Dermis blood vessel endothelial cell (primary cell): ENCODE measurements at places on chromosomes 11 and 22. TPM values are rescaled to one million over a fixed set of nuclear protein-coding genes. Genes with fewer than 3 reads are reported as not detected.

DNA sequence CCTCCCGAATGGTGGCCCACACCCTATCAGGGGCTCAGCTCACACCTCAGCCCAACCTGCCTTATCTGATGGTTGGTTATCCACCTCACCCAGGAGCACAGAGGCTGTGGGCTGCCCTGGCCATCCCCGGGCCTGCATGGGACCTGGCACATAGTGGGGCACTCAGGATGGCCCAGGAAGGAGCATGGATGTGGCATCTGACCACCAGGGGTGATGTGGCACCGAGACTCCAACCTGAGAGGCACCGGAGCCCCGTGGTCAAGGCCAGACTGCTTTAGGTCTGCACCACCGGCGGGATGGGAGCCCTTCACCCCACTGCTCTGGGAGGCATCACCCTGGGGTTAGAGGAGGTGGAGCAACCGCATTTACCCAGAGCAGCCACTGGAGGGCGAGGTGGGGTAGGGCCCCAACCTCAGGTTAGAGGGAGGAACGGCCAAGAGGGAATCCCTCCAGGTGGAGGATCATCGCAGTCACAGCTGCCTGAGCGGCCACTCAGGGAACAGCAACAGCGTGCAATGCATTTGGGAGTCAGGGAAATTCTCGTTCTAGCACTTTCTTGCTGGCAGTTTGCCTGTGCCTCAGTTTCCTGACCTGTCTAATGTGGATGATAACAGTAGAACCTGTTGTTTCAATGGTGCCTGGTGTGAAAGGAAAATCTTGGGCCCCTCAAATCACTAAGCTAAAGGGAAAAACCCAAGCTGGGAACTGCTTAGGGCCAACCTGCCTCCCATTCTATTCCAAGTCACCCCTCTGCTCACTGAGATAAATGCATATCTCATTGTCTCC, 52.9 kb upstream of the CARS1 start:
- peak; percentile 67 for DNase-seq

- no peak for DNase-seq
These were observed 2.8 kb downstream of the WT1 start for GRCh38 chr11:32432565-32432964.

DNA sequence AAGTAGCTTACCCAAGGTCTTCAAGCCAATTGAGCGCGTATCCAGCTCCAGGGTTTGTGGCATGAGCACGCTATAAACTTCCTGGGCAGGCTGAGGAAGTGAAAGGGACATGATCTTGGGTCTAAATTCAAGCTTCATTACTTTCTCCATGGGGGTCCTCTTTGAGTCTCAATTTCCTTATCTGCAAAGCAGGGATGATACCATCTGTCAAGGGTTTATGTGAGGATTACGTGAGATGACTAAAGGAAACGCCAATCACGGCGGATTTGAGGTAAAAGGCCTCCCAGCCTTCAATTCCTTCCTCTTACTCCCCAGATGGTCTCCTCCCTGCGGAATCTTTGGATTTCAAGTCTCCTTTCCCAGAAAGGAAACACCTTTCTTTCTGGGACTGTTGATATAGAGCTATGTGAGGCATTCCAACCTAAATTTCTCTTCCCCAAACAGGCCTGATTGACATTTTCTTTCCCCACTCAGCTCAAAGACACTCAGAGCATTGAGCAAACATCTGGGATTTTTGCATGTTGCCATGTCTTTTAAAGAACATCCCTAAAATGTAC, 474.4 kb downstream of the INSC start:
- no peak for DNase-seq

DNA sequence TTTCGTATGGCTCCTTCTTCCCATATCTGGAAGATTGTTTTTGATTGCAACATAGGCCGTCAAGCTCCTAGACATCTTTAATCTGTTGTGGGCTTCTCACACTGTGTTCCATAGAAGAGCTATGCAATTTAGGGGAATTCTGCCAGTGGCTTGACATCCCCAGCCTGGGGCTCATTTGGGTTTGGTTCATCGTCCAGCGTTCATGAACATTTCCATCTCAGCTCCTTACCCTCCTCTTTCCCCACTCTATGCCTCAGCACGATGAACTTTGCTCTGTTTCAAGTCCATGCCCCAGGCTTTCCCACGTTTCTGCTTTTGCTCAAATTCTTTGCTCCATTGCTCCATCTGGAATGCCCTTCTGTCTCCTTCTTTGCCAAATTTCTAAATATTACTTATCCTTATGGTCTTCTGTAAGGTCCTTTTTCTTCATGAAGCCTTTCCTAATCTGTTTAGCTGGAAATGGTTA, 26.1 kb upstream of the CLMP start:
- DNase-seq: no peak

GRCh38 chr11:10197091-10197490, 96.9 kb downstream of the SBF2 start:
- DNase-seq: no peak

DNA sequence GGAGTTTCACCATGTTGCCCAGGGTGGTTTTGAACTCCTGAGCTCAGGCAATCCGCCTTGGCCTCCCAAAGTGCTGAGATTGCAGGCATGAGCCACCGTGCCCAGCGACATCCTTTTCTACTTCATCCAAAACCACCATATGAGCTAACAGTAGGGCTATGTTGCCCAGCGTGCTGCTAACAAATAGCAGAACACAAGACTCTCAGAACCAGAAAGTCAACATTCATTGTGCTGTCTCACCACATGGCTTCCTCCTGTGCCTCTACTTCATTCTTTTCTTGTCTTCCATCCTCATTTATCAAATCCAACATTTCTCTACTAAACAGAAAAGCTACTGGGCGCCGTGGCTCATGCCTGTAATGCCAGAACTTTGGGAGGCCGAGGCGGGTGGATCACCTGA, 12.0 kb upstream of the DENND5A start:
- no peak for DNase-seq

- no peak for DNase-seq
These were observed 17.5 kb upstream of the MYH9 start for GRCh38 chr22:36405221-36405661.

GRCh38 chr22:46584081-46584921, 35.9 kb upstream of the GRAMD4 start:
- no peak for DNase-seq

GRCh38 chr11:46984987-46985386, 48.4 kb downstream of the CSTPP1 start:
- no peak for DNase-seq

DNA sequence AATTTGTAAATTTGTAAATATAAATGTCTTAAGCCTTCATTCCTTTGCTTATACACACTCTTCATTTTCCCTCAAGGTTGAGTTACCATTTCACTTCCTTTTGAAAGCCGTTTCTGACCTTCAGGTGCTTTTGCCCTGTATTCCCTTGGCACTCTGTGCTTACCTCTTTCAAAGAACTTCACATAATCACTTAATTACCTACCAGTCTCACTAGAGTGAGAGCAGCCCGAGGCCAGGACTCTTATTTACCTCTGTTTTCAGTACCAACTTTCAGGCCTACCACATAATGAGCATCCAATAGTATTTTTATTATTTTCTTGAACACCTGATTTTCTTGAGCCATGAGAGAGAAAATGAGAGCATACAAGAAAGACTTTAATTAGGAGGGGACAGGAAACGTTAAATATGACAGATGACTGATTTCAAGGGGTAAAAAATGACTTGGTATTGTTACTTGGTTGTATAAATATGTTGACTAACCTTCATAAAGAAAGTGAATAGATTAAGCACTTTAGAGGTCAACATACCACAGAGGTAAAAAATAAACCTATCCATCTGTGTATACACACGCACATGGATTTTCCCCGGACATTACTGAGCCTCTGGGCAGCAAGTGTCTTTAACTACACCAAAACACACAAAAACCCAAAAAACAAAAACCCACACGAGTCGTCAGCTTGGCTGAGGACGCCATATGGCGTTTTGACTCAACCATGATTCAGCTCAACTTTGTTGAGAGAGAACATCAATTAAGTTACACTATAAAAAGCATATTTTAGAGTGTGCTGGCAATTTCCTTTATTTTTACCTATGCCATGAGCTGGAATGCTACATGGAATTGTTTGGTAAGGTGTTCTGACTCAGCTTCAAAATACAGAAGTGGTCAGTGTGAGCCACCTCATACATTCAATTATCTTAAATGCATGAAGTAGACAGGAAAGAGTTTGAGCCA, 7.6 kb downstream of the ATXN10 start:
- DNase-seq: peak; percentile 7

DNA sequence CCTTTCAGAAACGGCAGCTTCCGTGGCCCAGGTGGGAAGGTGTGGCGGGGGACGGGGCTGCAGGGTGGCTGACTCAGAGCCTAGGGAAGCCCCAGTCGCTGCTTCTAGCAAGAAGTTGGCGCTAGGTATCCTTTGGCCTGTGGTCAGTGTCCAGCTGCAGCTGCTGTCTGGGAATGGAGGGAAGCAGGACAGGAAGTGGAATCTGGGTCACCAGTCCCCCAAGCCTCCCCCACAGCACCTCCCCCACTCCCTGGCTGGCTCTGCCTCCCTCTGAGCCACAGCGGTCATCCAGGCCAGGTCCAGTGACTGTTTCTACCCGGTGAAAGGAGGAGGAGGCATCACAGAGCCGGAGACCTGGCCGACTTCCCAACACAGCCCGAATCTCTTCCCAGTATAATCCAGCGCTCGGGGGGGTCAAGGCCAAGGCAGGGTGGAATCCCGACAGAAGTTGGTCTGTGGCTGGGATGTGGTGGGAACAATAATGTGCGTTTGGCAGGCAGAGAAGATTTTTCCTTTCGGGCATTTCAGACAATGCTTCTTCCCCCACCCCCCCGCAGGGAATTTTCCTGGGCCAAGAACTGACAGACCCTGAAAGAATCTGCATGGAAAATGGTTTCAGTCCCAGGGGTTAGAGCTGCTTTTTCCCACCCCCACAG, 45.1 kb downstream of the C11orf96 start:
- peak; percentile 78 for DNase-seq

DNA sequence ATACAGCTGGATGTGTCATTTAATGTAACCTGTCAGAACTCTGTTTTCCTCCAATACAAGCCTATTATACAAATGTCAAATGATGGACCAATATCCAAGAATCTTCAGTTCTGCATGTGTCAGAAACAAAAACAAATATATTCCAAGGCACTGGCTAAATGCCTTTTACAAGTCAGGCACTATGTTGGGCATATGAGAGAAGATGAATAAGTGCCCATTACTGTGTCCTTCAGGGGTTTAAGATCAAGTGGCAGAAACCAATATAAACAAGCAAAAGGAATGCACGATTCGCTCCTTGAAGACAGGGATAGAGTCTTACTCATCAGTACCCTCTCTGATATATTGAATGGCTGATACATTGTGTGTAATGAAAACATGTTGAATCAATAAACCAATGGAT, 254.4 kb downstream of the TTC28 start:
- no peak for DNase-seq

GRCh38 chr11:32448232-32448631, 12.9 kb upstream of the WT1 start:
- DNase-seq: no peak

- DNase-seq: no peak
These were observed 154.3 kb upstream of the RASSF10 start for GRCh38 chr11:12854829-12855228.

GRCh38 chr11:6458352-6459098, 15.2 kb downstream of the TRIM3 start:
- no peak for DNase-seq

DNA sequence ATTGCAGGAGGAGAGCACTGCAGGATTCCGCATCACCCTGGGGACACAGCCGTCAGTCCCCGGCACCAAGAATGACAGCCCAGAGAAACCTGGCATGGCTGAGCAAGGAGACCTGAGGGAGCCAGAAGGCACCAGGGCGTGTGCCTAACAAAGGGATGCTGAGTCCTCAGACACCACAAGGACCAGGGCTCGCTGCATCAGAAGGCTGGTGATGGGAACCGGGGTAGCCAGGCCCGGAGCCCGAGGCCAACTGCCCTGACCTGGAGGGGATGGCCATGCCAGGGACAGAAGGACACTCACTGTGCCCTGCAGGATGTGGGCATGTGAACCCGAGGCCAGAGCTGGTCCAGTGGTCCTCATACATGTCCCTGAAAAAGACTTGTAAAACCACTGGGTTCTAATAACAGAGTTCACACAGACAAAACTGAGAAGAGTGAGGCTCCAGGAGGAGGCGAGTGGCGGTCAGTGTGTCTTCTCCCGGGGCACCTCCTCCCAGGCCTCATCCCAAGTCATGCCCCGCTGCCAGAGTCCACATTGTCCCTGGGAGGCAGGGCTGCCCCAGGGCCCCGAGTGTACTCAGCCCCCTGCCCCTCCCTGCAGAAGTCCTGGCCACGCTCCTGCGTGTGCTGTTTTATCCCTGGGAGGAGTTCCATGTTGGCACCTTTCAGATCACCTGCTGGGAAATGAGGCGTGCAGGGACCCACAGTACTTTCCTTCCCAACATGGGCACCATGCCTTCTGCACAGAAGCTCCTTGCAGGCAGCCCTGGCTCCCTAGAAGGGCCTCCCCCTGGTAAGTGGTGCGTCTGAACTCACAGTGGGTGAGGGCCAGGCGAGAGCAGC, 42.5 kb downstream of the TBX1 start:
- DNase-seq: no peak

GRCh38 chr11:10893714-10894151, 35.9 kb upstream of the ZBED5 start:
- no peak for DNase-seq

- peak; percentile 80 for DNase-seq
These were observed at the start of gene TRIM44 for GRCh38 chr11:35662649-35663407. TRIM44 (plus strand) TSS chr11:35662775; CDS start chr11:35663112, 337 bp downstream.

DNA sequence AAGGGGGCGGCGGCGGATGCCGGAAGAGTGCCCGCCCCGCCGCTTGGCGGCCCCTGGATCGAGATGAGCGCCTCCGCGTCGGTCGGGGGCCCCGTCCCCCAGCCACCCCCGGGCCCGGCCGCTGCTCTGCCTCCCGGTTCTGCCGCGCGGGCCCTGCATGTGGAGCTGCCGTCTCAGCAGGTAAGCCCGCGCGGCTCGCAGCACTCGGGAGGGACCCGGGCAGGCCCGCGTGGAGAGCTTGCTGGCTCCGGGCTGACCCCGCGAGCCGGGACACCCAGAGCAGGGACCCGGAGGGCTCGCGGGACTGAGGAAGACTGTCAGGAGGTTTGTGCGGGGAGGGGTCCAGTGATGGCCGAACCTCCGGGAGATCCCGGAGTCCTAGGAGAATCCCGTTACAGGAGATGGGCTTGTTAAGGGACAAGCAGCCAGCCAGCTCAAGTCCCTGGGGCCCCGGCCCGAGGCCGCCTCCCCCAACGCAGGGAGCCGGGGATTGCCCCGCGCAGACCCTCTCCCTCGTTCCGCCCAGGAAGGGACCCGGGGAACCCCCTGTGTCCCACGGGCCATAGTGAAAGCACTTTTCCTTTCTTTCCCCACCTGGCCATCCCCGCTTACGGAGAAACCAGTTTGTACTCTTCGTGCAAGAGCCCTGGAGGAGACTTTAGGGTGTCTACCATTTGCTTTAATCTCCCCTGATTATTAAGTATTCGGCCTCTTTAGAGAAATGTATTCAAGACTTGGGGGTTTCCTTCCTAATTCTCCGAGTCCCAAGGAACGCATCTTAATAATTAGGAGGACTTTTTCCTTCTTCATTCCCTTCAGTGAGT, 547 bp downstream of the UVRAG start:
- DNase-seq: peak; percentile 56

Gene SHISAL1
- not detected in 2 replicates for total RNA-seq

Gene HDHD5
- total RNA-seq: 39.2 and 40.2 TPM in 2 replicates

Gene RHOD
- total RNA-seq: 15.4 and 24.5 TPM in 2 replicates

Gene CRYBB3
- 0.19 TPM in 1 of 2 replicates, not detected in the other for total RNA-seq

Gene BLID
- total RNA-seq: 0.79 TPM in 1 of 2 replicates, not detected in the other

Gene CWF19L2
- total RNA-seq: 12.4 and 16.0 TPM in 2 replicates

Gene FJX1
- 44.5 and 52.1 TPM in 2 replicates for total RNA-seq
